EH (cell line): ENCODE measurements at places on chromosomes 6 and 20.

GRCh38 chr20:12047838-12048432 is 130.2 kb downstream of the BTBD3 start:
- no peak for DNase-seq

- peak; percentile 4 for DNase-seq
Observed at GRCh38 chr6:143449714-143450452, 612 bp downstream of the ADAT2 start.

- DNase-seq: no peak
Observed at GRCh38 chr6:57342148-57342669, 24.8 kb downstream of the PRIM2 start.

- no peak for DNase-seq
Observed at GRCh38 chr20:32524829-32525501, 60.2 kb downstream of the NOL4L start.
